Airway epithelial cell (primary cell): ENCODE measurements at places on chromosomes 5 and 9. TPM values are rescaled to one million over a fixed set of nuclear protein-coding genes. Genes with fewer than 3 reads are reported as not detected.

STARD4 gene
- total RNA-seq = 57.8 and 67.6 TPM in 2 replicates

TMC1 gene
- 0.14 TPM in 1 of 2 replicates, not detected in the other for total RNA-seq

LCN15 gene
- total RNA-seq = not detected in 2 replicates

TMEM215 gene
- not detected in 2 replicates for total RNA-seq

PCDHB2 gene
- total RNA-seq = 0.14 TPM in 1 of 2 replicates, not detected in the other

NTRK2 gene
- under 0.01 TPM in 1 of 2 replicates, not detected in the other for total RNA-seq
